ENCODE measurements at places on chromosomes 6 and 20.
A peak's percentile ranks its signal among the peaks of the same experiment; 100 is the strongest.

- DNase-seq, result no peak
Observed at GRCh38 chr6:75414445-75415021, 79.1 kb downstream of the FILIP1 start.

DNA sequence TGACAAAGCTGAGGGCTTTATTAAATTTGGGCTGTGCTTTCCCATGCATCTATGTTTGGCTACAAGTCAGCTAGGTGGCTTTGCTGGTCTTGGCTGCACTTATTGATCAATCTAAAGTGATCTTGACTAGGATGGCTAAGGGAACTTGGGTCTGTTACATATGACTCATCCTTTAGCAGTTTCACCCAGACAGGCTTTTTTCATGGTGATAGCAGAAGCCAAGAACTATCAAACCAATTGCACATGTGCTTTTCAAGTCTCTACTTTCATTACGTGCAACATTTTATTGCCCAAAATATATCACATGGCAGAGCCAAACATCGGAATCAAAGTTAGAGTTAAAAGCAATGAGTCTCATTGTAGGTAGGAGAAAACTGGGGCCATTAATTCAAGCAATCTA lies 626.3 kb downstream of the TENT5A start:
- DNase-seq, result no peak

- DNase-seq, result no peak
Observed at GRCh38 chr20:49964964-49965780, 17.6 kb upstream of the SNAI1 start.

DNA sequence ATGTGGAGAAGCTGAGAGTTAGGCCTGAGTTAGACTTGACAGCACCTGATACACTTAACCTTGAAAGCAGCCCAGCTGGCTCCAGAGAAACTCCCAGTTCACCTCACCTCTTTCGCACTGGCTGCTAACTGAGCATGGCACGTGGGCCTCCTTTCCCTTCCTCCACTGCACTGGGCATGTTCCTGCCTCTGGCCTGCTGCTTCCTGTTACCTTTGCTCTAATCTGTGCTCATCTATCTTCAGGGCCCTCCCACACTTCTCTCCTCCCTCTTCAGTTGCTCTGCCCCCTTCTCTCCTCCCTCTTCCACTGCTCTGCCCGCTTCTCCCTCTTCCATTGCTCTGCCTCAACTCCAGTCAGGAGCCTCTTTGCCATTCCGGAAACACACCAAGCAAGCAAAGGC lies 13.7 kb upstream of the UBE2V1 start:
- DNase-seq, result no peak

DNA sequence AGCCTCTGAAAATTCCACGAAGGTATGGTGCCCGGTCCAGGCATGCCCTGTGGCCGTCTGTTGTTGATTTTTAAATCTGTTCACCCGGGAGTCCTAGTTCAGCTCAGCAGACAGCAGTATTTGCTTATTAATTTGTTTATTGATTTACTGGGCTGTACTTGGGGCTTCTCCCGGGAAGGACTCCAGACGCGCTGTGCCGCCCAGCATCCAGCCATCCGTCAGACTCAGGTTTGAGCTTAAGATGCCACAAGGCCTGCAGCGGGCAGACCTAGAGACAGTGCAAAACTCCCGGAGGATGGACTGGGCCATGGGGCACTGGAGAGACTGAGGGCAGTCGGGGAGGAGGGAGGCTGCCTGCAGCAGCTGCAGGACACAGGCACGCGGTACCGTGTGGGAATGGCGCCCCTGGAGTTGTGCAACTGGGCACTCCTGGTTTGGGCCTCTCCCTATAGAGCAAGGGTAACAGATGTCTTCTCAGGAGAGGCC lies 17.3 kb upstream of the CCDC167 start:
- no peak for DNase-seq

DNA sequence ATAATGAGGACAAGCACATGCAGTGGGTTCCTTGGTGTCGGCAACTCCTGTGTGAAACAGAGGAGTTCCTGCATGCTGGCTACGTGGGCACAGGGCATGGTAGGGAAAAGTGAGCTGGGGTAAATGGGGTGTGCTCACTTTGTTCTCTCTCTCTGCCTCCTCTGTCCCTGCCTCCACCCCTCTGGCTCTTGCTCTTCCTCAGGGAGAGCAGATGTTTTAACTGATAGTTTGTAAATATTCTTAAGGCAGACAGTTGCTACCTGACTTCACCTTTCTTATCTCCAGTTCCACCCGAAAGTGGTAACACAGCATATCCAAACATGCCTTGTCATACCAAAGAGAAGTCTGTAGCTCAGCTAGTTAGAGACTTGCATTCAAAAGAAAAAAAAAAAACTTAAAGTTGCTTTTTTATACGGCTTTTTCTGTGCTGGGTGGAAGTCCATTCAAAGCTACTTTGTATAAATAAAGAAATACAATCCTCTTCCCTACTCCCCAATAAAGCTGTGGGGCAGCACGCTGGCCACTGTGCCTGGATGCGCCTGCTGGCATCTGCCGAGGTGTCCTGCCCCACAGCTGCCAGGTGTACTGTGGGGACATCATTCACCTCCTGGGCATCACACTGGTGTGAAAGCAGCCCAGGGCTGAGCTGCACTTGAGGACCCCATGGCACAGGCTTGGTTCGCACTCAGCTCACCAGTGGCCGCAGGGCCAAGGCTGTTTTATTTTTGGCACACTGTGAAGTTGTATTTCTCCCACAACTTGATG lies 93.6 kb downstream of the FOXC1 start:
- no peak for DNase-seq

DNA sequence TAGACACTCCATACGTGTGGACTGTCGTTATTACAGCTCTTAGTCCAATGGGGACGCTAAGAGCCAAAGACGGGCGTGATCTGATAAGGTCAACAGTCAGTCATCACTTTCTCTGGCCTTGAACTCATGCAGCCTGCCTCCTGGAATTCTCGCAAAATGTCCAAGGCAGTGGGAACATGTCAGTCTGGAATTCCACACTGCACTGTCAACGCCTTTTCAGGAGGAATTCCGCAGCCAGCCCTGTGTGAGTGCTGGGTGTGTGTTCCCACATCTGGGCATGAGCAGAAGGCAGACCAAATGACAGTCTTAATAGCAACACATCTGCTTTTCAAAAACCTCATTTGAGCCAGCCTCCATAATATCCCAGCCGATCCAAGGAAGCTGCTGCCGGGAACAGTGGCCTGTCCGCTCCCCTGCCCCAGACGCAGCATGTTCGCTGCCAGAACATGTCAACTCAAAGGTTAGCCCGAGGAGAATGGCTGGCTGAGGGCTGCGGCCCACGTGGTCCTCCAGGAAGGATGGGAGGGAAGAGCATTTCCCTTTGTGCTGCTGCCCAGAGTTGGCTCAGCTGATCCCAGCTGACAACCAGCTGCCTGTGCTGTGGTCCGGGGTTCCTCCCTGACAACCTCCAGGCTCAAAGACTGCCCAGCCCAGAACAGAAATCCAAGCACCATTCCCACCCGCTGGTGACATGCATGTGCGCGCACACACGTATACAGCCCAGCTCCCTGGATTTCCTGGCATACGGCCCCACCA lies 103.1 kb downstream of the SULF2 start:
- DNase-seq, result peak; percentile 6

GRCh38 chr20:51703400-51704287 lies 64.5 kb downstream of the ATP9A start:
- DNase-seq, result no peak

DNA sequence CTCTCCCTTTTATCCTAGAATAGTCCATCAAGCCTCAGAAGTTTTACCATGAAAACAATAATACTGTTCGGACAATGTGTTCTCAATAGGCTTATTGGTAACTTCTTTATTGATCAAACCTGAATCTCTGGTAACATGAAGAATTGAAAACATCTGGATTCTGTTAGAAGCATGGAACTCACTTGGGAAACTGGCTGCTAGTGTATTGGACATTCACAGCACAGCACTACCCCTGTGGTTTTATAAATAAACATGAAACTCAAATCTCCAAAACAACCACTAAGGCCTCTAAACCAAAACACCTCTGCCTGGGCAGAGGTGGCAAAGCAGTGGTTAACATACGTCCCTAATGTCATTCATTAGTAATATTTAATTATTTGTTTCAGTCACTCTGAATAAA lies 157.6 kb upstream of the KCNQ5 start:
- no peak for DNase-seq

- no peak for DNase-seq
Observed at GRCh38 chr6:41727705-41728072, 7.7 kb downstream of the TFEB start.

- DNase-seq, result no peak
Observed at GRCh38 chr20:24963672-24964505, 14.8 kb downstream of the CST7 start.

- DNase-seq, result no peak
Observed at GRCh38 chr6:169225131-169225576, 28.5 kb downstream of the THBS2 start.

DNA sequence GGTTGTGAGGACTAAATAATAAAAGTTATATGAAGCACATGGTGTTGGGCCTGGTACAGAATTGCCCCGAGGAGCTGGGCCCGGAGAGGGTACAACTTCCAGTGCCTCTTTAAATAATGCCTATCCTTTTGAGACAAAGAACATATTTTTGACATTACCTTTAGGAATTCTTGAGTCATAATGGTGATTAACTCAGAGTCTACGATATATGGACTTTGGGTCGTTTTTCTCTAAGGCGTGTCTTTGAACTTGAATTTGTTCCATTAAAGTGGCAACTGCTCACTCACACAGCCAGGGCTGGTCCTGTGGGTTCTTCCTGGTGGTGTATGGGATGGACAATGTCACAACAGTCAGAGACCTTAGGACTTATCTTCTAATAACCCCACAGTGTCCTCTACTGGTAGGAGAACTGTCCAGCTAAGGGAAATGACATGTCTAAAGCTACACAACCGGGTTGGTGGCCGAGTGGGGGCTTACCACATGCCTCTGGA lies 106.5 kb downstream of the CDC5L start:
- no peak for DNase-seq

DNA sequence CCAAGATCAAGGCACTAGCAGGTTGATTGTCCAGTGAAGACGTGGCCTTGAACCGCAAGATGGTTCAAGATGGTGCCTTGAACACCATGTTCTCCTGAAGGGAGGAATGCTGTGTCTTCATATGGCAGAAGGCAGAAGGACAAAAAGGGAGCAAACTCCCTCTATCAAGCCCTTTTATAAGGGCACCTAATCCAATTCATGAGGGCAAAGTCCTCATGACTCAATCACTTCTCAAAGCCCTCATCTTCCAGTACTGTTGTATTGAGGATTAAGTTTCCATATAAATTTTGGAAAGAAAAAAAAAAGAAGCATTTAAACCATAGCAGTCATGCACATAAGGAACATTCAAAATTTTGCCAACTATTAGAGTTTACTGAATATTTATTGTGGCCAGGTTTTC lies 29.9 kb upstream of the TSPYL1 start:
- DNase-seq, result no peak

DNA sequence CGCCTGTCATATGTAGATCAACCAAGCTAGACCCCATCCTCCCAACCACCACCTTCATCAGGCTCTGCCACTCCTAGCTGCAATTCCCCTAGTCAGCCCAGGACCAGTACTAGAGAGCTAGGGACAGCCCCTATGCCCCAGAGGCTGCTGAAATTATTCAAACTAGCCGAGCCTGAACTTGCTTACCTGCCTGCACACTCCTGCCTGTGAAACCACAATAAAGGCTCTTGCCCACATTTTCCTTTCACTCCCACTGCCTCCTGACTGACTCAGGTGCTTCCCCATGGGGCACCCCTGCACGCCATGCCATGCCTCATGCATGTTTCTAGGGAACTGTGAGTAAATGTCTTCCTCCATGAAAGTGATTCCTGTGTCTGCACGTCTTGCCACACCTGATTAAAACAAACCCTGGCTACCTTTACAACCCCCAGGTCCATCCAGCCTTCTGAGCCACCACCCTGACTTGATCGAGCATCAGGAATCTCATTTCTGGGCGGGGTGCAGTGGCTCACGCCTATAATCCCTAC lies 66.5 kb upstream of the IER3 start:
- DNase-seq, result peak; percentile 58

DNA sequence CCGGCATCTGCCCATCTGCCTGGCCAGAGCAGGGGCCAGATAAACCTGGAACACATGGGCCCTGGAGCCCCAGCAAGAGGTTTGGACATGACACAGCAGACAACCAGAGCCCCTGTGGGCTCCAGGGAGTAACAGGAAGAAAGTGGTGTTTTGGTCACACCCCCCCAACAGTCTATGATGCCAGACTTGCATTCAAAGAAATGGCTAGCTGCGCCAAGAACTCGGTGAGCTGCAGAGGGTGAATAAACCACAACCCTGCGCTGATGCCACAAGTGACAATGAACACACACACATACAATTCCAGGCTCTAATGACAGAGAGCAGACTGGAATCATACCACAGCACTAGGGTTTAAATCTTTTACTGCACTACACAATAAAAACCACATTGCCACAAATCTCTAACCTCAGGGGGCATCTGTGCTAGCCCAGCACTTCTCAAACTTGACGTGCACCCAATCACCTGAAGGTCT lies 34.0 kb downstream of the TRERF1 start:
- no peak for DNase-seq

DNA sequence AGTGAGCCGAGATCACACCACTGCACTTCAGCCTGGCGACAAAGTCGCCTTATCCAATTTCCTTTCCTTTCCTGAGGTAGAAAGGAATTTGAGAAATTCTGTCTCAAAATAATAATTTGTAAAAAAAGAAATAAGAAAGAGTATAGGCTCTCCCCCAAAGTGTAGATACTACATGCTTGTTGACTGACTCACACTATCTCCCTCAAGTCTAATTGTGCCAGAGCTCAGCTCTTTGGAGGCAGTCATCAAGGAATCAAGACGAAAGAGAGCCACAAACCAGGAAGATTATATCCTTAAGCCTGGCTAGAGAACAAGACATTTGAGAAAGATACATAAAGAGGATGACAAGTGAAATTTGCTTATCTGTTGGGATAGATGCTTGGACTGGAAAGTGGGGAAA lies 3.7 kb upstream of the FKBPL start:
- DNase-seq, result no peak

GRCh38 chr20:1013566-1014340 lies 11.6 kb upstream of the RSPO4 start:
- no peak for DNase-seq

GRCh38 chr6:147298461-147298860 lies 94.2 kb downstream of the STXBP5 start:
- DNase-seq, result no peak

- no peak for DNase-seq
Observed at GRCh38 chr20:57025666-57026224, 240.7 kb downstream of the BMP7 start.

DNA sequence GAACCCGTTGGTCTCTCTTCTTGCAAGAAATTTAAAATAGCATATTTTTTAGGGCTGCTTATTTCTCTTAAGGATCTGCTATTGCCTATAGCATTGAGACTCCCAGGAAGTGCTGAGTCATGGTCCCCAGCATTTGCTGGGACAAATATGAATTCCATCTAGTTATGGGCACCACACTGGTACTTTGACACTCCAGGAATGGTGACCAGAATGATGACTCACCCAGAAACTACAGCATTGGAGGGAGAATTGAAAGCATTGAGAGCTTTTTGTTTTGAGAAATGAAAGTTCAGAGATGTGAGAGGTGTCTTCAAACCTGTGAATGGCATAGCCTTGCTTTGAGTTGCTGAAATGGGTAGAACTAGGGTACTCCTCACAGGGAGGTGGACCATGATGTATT lies 699.7 kb downstream of the DHX35 start:
- no peak for DNase-seq
